ENCODE measurements at places on chromosomes 3 and 15. TPM values are rescaled to one million over a fixed set of nuclear protein-coding genes. Genes with fewer than 3 reads are reported as not detected.

- DNase-seq: no peak
These were observed 600.0 kb downstream of the ROBO1 start for GRCh38 chr3:79167651-79168416.

GRCh38 chr3:5229414-5229813 lies 41.9 kb downstream of the EDEM1 start:
- DNase-seq: no peak

Gene SLC2A2
- polyA plus RNA-seq: 12.5 TPM

GRCh38 chr15:25849157-25849921 lies 13.8 kb downstream of the ATP10A start:
- no peak for DNase-seq

DNA sequence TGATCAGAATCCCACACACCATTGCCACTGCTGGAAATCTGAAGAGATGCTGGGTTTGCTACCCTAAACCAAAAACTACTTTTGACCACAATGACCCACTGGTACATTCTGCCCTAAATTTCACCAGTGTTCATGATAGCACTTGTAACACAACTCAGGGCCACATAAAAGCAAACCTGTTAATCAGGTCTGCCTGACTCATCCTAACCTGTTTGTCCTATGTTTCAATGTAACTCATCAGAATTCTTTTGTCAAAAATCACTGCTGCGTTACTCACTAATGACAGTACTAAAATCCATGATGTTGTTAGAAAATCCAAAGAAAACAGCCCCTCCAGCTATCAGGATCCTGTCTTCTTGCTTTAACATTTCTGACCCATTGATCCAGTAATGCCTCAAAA lies 55.6 kb upstream of the XCR1 start:
- DNase-seq: no peak

GRCh38 chr3:112776000-112776399 lies 70.7 kb downstream of the CD200R1L start:
- DNase-seq: no peak

DNA sequence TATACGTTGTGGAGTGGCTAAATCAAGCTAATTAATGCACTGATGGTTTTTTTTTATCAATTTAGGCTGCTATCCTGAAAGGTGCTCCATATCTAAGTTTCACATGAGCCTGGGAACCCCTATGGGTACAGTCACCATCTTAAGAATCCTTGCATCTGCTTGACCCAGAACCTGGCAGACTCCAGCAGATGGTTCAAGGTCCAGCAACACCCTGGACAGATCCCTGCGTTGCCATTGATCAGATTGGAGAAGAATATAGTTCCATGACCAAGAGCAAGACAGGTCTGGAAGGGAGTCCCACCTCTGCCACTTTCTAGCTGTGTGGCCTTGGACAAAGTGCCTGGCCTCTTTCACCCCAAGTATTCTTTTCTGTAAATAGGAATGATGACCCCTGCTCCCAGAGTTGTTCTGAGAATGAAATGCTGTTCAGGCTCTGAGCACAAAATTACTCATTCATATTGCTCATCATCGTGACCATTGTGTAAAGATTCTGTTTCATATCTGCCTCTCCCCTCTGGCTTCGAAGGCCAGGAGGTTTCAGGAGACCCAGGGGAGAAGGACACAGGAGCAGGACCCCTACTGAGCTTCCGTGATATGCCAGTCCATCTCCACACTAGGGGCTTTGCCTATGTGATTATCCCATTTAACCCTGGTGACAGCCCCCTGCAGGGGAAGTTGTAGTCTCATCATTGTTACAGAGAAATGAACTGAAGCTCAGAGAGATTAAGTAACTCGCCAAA lies 30.0 kb upstream of the TSEN2 start:
- DNase-seq: no peak

- DNase-seq: no peak
These were observed 26.7 kb upstream of the MED12L start for GRCh38 chr3:151058740-151059139.

Gene FETUB
- polyA plus RNA-seq: not detected

- DNase-seq: no peak
These were observed 1.1 kb upstream of the RPL32 start for GRCh38 chr3:12842469-12842868.

DNA sequence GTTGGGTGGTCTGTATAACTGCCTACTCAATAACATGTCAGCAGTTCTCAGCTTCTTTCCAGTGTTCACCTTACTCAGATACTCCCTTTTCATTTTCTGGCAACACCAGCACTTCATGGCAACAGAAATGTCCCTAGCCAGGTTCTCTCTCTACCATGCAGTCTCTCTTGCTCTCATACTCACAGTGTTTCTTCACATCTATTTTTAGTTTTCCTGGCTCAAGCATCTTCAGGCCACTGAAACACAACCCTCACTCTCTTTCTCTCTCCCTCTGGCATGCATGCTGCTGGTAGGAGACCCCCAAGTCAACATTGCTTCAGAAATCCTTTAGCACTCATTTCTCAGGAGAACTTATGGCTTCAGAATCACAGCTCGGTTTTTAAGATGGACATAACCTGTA lies at the start of gene CAPN3:
TSS of gene CAPN3 (plus strand) at position 253 of the 400 bp plus-strand sequence. CDS start 305 bp downstream, outside the sequence.
- DNase-seq: no peak

Gene MUC20
- polyA plus RNA-seq: 22.8 TPM

Gene ZWILCH
- 26.3 TPM for polyA plus RNA-seq

- no peak for DNase-seq
These were observed 110.0 kb downstream of the XXYLT1 start for GRCh38 chr3:195160908-195161434.

DNA sequence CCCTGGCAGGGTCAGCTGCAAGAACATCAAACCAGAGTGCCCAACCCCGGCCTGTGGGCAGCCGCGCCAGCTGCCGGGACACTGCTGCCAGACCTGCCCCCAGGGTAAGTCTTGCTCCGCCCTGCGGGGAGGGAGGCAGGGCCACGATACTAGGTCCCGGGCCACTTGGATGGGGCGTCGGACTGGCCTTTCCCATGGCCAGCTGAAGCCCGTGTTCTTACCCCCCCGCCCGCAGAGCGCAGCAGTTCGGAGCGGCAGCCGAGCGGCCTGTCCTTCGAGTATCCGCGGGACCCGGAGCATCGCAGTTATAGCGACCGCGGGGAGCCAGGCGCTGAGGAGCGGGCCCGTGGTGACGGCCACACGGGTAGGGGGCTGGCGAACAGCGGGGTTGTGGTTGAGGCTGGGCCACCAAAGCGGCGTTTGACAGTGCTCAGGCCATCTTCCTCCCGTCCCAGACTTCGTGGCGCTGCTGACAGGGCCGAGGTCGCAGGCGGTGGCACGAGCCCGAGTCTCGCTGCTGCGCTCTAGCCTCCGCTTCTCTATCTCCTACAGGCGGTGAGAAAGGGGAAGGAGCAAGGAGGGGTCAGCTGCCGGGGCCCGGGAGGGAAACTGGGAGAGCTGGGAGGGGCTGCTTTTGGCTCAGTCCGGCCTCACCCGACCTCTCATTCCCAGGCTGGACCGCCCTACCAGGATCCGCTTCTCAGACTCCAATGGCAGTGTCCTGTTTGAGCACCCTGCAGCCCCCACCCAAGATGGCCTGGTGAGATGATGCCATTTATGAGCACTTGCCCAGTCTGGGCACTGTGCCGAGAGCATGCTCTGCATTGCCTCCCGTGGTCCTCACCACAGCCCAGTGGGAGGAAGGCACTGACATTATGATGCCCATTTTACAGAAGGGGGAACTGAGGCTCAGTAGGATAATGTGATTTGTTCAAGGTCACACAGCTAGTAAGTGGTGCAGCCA lies 1.7 kb downstream of the CHRD start:
- DNase-seq: no peak

DNA sequence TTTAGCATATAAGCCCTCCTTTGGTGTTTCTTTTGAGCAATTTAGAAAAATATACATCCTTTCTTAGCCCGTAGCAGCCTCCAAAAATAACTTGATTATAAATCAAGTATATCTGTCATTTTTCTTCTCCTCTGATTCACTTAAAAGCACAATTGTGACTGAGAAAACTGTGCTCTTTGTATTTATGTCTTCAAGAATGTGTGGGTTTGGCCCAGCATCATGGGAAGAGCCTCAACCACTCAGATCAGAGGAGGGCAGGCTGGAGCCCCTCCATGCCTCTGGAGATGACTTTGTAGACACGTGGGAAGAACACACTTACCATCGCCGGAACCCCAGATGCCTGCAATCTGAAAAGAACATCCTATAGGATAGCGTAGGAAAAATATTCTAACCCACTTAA lies 123.8 kb upstream of the FEZF2 start:
- no peak for DNase-seq

Gene POTEB3
- polyA plus RNA-seq: not detected

GRCh38 chr3:194476784-194477183 lies 10.0 kb downstream of the ATP13A3 start:
- DNase-seq: no peak

DNA sequence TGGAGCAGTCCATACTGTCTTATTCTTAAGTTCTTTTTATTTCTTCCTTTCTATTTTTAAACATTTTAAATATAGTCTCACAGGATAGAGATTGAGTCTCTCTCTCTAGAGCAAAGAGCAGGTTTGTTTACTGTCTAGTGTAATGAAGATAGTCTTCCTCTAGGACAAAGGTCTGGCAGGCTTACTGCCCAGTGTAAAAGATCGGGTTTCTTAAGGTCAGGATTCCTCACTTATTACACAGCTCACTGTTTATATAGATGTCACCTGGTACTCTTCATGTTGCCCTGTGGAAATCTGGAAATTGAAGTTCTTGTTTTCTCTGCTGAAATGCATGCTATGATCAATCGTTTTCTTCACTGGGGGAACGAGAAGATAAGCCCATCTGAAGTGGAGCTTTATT lies 76.0 kb downstream of the ZBBX start:
- DNase-seq: no peak

All from right renal pelvis (tissue), 4 donors.